Stimulated activated CD8-positive, alpha-beta memory T cell treated with anti-CD3 and anti-CD28 coated beads, Interleukin-7, amount 100 ng/mL, for 1 hour (primary cell): ENCODE measurements at places on chromosomes 2 and 18.

DNA sequence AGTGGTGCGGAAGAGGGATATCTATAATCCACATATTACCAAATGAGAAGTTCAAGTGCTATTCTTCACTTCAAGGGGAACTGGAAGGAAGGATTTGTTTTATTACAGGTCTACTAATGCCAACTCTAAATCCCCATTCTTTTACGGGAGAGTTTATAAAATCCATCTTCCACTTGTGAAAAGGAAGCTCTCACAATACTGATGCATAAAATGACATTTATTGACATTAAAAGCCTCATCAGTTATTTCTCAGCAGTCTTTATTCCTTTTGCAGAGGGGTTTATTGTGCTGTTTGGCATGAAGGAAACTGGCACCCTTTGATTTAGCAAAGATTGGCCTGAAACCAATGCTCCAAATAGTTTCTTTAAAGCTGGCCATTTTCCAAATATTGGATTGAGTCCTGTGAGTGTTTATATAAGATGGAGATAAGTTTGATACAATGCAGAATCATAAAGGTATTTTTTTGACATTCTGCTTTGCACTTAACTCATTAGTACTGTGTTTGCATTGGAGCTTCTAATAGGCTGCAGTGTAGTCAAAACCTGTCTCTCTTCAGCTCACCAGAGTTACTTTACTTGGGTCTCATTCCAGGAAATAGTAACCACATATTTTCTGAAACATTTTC is 26.6 kb downstream of the LRP1B start:
- DNase-seq = no peak

DNA sequence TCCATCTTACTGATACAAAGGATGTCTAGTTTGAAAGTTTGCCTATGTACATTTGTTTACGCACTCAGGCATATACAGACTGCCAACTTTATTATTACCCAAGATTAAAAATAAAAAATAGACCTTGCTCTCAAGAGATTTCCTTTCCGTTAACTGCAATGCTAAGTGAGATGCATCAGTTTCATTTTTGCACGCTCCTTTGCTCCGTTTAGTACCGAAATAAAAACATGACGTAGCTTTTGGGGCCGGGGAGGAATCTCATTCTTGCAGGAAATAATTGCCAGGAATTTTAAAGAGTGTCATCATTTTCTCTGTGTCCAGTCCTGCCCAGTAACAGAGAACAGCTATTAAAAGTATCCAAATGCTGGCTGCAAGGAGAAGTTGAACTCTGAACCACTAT is 169.5 kb downstream of the SLC8A1 start:
- DNase-seq = no peak

DNA sequence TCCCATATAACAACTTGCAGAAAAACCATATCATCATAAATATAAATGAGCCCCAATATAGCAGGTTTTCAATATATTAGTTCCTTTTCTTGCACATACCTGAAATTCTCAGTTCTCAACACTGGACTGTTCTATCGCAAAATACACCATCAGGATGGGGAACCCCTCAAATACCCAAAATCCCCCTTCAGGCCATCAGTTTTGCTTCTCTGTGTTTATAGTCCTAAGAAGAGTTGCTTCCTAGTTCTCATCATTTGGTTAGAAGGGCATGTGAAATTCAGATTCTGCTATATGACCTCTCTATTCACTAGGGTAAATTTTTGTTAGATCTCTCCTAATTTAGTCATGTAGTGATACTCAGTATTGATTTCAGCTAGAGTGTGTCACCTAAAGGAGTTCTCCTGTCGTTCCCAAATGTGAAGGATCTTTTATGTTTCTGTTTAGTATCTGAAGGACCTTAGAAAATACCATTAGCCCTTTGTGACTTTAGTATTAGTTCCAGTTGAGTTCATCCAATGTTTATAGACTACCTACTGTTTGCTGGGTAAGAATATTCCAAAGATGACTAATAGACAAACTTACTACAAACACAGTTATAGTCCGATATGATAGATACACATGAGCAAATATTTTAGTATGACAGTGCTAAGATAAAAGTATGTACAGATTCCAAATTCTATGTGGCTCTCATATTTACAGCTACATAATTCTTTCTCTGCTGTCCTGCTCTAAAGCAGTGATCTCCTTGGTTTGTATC is 115.8 kb downstream of the TTC27 start:
- no peak for DNase-seq

DNA sequence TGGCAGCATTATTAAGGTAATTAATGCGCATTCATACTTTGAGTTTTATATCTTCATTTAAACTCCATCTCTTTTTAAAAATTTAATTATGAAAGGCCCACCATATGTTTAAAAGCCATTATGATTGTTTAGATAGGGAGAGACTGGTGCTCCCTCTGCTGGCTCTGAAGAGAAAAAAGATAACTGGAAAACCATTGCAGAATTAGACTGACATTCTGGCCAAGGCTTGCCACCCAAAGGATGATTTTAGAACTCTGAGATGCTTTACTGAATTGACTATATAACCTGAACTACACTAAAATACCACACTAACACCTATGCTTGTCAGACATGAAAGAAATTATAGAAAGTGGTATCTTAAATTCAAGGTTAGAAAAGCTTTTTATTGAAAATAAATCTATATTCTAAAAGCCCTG is 127.6 kb upstream of the SPOPL start:
- no peak for DNase-seq

DNA sequence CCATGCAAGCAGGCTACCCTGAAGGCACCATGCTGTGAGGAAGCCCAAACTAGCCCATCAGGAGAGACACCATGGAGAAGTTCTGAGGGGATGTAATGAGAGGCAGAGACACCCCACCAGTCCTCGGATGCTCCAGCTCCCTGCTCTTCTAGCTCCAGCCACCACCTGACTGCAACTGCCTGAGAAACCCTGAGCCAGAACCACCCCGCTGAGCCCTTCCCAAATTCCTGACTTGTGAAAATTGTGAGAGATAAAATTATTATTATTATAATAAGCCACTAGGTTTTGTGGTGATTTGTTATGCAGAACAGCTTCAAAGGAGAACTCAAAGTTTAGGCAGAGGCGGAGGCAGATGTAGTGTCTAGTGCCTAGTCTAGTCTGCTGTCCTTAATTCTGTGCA is 67.1 kb upstream of the HK2 start:
- DNase-seq = no peak

- DNase-seq = no peak
Measured at GRCh38 chr18:50473881-50474280, 86.0 kb upstream of the MAPK4 start.

DNA sequence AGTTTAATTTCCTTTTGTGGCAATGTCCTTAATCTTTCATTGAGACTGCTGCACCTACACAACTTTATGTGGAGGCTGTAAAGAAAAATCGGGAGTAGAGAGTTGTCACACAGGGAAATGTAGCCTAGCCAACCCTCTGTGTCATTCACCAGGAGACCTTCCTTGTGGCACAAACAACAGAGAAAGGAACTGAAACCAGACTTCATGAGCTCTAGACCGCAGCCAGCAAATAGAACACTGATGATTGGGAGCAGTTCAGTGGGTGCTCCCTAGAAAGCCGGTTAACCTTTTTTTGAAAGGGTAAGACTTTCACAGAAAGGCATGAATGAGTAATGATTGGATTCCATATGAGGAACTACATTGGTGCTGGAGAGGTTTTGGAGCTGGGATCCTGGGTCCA is 1752.4 kb upstream of the CELF4 start:
- no peak for DNase-seq
